Transverse colon (tissue), 4 donors: ENCODE measurements at places on chromosomes 16 and 17. TPM values are rescaled to one million over a fixed set of nuclear protein-coding genes. Genes with fewer than 3 reads are reported as not detected.

GRCh38 chr16:64238571-64238970 is 883.3 kb downstream of the CDH11 start:
- H3K36me3 ChIP-seq, result no peaks in the 10 kb centered on the region
- no peaks in the 10 kb centered on the region for H3K4me1 ChIP-seq
- DNase-seq, result no peak
- H3K27ac ChIP-seq, result no peak overlapping the region
- no peaks in the 10 kb centered on the region for H3K27me3 ChIP-seq

DNA sequence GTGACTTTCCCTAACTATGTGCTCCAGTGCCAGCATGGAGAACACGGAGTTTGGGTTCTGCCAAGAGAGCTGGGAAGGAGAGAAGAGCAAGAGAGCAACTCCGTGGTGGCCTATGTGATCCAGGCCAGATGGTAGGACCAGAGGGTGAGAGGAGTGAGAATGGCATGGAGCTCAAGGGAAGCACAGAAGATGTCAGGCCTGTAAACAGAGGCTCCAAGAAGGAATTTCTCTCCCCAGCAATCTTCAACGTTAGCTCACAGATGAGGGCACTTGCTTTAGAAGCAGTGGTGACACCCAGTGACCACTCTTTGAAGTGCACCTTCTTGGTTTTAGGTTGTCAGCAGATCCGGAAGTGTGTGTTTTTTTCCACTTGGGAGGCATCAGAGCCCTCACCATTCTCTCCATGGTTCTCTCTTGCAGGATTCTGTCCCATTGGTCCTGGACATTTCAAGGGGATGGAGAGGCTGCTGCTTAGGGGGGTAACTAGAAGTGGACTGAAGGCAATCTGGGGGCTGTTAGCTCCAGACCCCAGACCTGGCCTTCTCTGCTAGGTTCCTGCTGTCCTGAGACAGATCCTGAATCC is 18.1 kb upstream of the TMEM98 start:
- H3K4me3 ChIP-seq, result no peak overlapping the region
- no peaks in the 10 kb centered on the region for H3K36me3 ChIP-seq
- H3K4me1 ChIP-seq, result peaks cover 33% of the 10 kb centered on the region
- DNase-seq, result peak; percentile 91
- peak overlapping the region; percentile 69 for H3K27ac ChIP-seq
- H3K27me3 ChIP-seq, result no peaks in the 10 kb centered on the region

GRCh38 chr17:74271901-74272561 is 2.0 kb upstream of the DNAI2 start:
- H3K4me1 ChIP-seq, result peaks cover 11% of the 10 kb centered on the region
- DNase-seq, result no peak
- H3K27me3 ChIP-seq, result peaks cover 17% of the 10 kb centered on the region

Gene LRRC46
- 0.80 TPM for total RNA-seq

Gene DPEP2
- total RNA-seq, result 1.5 TPM
